Head of caudate nucleus (tissue), 42 donors: ENCODE measurements at places on chromosomes 12 and 14.
A peak's percentile ranks its signal among the peaks of the same experiment; 100 is the strongest.

- no peak for DNase-seq
Observed at GRCh38 chr14:38904959-38905358, 198.1 kb downstream of the SEC23A start.

DNA sequence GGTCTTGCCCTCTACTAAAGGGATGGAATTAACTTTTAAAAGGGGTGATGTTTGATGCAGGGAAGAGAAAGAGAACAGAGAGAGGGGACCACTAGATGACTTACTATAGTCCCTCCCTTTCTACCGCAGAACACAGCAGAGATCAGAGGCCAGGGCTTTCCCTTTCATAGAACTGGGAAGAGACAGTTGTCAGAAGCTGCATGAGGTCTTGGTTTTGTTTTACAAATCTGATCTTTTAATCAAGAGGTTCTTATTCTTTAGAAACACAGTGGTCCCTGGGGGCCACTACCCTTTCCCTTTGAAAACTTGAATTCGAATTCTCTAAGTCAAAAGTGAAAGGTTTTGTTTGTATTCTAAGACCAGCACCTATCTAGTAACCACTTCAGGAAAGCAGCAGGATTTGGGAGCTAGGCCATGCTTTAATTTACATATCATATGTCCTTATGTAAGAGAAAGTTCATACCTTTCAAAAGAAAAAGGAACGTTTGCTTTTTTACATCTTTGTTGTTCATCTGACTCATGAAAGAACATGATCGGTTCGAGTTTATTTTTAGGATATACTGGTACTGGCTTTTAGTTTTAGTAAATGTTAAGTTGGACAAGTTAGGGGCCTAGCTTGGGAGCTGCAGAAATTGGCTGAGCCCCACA lies 6.3 kb downstream of the FBXL14 start:
- no peak for DNase-seq

GRCh38 chr12:109760930-109761921 lies 47.6 kb downstream of the FAM222A start:
- no peak for DNase-seq

GRCh38 chr14:77590845-77591485 lies 25.5 kb downstream of the SPTLC2 start:
- DNase-seq, result no peak

DNA sequence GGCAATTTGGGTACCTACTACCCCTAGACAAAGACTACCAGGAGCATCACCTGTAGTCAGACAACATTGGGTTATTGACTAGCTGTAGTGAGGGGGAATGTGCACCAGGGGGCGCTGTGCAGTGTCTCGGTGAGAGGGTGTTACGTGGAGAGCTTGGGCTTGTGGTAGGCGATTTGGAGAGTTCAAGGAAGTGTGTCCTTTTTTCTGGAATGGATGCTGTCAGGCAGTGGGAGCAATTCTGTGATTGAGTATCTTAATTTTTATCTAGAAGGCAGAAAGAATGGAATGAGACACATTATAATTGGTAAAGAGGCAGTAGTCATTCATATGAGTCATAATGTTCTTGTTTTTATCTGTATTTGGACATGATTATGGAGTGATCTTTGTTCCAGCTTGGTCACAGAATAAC lies 187.7 kb downstream of the GALC start:
- DNase-seq, result peak; percentile 44

GRCh38 chr12:127150028-127150427 lies 1116.9 kb upstream of the TMEM132C start:
- no peak for DNase-seq

DNA sequence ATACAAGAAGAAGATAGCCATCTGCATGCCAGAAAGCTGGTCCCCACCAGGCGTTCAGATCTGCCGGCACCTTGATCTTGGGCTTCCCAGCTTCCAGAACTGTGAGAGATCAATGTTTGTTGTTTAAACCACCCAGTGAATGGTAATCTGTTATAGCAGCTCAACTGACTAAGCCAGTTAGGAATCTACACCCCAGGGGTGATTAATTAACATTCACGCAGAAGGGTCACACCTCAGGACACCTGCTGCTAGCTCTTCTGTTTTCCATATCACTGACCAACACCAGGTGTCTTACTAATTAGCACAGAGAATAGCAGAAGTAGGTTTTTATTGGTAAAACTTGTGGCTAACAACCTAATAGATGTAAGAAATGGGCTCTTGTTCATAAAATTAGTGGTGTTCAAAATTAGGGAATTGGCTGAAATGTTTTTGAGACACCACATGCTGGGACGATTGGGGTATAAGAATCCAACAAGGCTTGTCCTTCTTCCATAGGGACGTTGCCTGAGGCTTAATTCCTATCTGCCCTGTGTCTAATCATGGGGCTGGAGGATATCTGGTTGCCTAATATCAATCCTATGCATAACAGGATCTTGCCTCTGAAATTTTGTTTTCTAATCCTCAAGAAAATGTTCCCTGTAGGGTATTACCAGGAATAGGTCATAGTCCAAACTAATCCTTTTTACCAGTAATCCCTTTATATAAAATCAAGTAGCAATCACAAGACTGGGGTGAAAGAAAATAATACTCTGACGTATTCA lies 42.0 kb upstream of the CHST11 start:
- DNase-seq, result no peak

DNA sequence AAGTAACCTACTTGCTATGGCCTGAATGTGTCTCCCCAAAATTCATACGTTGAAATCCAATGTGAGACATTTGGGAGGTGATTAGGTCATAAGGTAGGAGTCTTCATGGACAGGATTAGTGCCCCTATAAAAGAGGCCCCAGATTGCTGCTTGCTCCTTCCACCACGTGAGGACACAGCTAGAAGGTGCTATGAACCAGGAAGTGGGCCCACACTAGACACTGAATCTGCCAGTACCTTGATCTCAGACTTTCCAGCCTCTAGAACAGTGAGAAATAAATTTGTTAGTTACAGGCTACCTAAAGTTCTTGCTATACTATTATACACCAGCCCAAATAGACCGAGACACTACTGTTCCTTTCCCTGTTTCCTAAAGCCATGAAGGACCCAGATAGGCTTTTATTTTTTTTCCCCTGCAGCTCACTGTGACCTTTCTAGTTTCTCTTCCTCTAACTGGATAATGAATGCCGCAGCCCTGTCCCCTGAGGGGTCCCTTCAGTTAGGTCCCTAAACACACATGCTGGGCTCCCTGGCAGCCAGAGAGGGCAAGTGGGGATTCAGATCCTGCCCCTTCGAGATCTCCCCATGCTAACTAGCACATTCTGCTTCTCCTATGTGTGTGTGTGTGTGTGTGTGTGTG lies 19.3 kb downstream of the SLC25A3 start:
- no peak for DNase-seq
